Stimulated activated CD4-positive, alpha-beta T cell treated with anti-CD3 and anti-CD28 coated beads, Interleukin-2, amount 100 ng/mL, for 48 hours (primary cell): ENCODE measurements at places on chromosomes 6 and 20.

DNA sequence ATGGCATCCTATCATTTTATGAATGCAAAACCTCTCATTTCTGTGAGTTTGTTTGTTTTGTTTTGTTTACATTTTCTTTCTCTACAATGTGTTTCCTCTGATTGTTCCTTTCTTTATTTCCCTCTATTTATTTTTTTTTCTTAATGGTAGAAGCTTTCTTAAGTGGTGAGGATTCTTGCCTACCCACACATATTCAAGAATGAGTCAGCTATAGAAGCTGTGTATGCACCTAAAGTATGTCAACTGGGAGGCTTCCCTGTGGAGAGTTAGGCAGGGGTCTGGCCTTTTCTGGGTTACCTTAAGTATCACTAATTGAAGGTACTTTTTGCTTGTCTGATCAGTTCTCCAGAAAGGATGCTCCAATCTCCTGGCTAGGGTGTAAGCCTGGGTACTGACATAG is 354.0 kb downstream of the ESR1 start:
- no peak for DNase-seq

DNA sequence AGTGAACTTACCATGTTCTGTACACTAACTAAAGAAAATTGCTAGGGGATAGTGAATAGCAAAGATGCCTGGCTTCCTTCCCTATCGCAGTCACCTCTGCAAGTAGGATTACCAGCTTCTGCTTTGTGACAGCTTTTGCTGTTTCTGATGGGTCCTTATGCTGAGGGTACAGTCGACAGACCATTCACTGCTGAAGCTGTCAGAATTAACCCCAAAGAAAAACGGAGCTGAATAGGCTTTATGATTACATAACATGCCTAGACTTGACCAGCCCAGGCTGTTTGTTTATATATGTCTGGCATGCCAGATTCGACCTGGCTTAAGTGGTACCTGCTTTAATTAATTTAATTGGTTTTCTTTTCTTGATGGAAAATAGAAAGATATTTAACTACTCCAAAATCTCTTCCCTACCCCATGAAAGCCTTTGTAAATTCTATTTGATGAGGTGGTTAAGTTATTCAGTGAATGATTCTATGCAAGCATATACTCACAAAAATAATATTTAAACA is 21.7 kb upstream of the PRELID3B start:
- no peak for DNase-seq

- DNase-seq: no peak
Measured at GRCh38 chr6:21900730-21901129, 307.2 kb downstream of the SOX4 start.

- DNase-seq: no peak
Measured at GRCh38 chr20:18919996-18920395, 106.4 kb downstream of the SCP2D1 start.

DNA sequence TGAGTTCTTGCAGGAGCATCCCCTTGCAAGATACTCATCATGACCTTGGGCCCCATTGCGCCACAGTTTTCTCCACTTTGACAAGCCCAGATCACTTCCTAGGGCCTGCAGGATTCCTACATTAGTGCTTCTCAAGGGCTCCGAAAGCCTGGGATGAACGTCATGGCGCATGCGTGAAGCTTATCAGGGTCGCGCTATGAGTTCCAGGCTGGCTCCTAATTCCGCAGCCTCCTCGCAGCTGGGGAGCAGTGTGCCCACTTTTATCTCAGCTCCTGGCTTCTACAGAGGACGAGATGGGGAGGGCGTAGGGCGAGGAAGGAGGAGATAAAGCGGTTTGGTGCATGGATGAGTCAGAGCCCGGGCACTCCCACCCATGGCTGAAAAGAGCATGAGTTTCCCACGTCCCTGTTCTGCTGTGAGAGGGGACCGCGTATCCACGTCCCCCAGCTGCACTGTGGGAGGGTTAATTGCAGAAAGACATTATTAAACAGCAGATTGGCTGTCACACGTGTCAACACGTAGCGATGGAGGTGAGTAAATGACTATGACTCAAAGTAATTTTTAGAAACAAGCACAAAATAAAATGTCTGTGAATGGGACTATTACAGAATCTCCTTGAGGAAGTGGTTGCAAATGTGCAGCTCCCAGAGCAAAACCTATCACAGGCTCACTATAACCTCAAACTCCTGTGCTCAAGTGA is 72.9 kb upstream of the DSP start:
- DNase-seq: no peak

- no peak for DNase-seq
Measured at GRCh38 chr20:62774762-62775161, 21.5 kb upstream of the MRGBP start.

DNA sequence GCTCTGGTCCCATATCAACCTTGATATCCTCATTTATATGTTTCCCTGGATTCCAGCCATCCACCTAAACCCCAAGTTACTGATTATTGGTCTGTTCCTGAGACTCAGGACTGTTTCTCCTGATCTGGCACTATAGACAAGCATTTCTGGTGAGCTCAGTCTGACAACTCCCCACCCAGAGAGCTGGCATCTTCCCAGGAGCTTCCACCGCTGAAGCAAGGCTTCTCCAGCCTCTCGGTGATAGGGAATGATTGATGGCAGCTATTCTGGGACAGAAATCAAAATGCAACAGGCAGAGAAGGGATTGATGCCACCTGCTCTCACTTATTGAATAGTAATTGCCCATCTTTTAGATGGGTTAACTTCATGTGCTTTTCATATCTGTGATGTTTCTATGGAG is 169.7 kb upstream of the GGTLC1 start:
- DNase-seq: no peak

DNA sequence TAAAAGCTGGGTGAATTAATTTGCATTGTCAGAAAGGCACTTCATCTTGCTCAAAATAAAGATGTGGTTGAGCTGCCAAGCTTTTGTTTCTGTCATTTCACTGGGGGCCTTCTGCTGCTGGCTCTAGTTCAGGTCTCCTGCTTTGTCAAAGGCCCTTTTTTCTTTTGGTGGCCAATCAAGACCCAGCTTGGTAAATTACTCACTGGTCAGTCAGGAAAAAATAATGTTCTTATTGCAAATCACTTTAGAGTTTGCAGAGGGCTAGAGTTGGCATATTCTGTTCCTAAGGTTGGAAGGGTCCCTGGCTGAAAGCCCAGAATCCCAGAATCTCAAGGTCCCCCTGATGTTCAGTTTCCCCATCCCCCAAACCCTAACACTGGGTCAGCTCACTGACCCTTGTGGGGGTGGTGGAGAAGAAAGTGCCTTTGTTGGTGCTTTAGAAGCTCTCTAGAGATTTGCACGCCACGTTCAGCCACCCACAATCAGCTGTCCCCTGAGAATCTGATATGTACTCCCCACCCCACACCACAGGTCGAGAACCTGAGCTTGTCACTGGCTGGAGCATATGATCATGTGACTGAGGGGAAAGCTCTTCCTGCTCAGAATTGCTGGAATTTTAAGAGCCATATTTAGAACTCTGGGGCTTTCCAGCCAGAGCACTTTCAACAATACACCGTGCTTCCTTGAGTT is 21.7 kb upstream of the BNIP5 start:
- no peak for DNase-seq

GRCh38 chr6:112307707-112308106 is 39.4 kb upstream of the RFPL4B start:
- DNase-seq: no peak

DNA sequence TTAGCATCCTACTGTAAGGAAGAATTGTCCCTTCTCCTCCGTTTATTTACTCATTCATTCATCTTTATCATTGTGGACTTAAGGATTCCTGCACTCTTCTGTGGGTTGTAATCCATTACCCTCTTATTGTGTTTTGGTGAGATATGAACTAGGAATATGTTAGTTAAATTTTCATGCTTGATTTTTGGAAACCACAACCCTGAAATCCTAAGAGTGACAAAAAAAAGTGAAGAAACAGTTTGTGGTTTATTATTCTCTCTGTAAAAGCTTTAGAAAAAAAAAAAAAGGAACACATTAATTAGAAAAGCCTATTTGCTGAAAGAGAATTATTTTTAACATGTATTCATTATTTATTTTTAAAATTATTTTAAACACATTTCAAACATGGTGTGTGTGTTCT is 36.7 kb upstream of the INSM1 start:
- no peak for DNase-seq

GRCh38 chr20:35345189-35345588 is 53.0 kb upstream of the FAM83C start:
- no peak for DNase-seq

DNA sequence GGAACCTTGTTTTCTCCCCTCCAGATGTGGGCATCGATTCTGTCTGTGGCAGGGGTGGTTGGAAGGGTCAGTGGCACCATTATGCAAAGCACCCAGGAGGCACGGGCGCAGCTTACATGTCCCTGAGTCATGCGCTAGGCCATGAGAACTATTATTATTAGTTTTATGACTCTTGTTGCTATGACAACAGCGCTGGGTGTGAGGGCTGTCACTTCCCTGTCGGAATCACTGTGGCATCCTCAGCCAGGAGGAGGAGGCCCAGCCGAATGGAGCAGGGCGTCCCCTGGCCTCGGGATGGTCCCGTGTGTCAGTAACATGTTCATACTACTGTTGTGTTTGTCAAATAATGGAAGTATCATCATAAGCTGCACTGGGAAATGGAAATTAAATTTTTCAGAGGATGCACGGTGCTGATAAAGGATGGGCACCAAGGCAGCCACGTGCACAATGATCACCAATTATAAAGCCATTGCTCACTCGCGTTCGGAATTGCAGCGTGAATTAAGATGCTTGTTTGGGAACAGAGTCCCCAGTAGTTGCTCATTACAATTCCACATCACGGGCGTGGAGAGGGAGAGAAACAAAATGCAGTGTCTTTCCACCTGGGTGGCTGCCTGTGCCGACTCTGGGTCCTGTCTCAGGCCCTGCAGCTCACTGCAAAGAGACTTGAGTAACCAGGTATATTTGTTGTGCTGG is 247.9 kb downstream of the CDH4 start:
- DNase-seq: no peak

DNA sequence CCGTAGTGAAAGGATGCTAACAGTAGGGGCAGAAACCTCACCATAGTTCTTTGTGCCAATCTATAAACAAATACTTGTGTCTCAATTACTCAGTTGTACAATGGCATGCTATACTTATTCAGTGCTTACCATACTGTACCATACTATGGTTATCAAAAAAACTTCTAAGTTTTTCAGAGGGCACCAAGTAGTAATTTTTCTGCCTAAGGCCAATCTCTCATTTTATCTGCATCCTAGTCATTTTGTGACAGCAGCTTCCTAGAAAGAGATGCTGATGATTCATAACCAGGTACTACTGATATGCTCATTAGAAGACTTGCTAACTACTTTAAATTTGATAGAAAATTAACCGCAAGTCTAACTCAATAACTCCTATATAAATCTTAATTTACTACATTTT is 42.9 kb downstream of the TMEM244 start:
- no peak for DNase-seq

DNA sequence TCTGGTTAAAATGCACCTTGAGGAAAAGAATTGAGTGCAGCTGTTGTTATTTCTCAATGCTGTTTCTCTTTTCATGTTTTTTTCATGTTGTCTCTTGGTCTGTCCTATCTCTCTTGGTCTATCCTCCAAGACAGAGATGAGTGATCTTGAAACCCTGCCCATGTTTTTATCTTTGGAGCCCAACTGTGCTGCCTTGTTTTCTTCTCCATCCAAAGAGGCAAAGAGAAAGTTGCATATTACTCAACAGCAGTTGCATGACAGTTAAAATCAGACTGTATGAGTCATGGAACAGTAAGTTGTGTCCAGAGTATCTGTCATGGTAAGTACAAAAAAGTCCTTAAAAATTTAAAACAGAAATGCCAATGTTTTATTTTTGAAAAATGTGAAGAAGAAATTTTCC is 26.2 kb downstream of the BCAS1 start:
- no peak for DNase-seq

DNA sequence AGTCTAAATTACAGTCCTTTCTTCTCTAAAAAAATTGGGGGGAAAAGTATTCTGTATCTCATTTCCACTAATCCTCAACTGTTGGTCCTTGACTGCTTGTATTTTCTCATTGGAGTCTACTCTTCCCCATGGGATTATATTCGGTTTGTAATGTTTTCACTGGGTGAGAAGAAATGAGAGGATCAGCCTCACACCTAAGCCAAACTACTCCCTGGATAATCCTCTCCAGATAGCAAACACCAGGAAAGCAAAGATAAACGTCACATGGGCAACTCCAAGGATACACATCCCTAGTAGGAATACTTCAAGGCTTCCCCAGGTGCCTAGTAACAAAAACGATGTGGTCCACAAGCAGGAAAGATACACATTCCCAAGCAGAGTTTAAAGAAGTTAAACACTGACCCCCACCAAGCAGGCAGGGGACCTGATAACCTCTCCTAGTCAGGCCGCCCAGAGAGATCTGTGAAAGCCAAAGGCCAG is 53.9 kb upstream of the SOX4 start:
- no peak for DNase-seq

DNA sequence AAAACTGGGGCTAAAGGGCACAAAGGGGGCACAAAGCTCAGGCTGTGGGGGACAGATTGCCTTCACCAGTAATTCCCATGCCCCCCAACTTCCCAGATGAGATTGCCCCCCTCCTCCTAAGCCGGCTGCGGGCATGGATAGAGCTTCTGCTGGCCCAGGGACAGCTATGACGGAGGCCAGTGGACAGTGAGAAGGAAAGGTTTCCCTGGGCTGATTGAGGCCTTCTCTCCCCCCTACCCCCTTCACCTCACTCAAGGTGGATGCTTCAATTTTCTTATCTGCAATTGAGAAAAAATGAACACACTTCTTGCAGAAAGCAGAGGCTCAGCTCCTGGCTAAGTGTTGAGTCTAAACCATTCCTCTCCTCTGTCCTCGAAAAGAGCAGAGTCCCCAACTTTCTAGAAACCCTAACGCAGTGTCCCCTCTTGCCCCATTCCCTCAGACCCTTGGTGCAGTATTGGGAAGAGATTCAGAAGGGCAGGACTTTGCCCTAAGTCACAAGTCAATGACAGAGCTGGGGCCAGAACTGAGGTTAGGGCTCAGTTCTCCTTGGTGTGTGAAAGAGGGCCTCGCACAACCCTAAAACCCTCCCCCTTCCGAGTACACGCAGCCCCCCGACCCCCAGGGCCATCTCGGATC is 808 bp downstream of the SDC4 start:
- DNase-seq: no peak

GRCh38 chr6:25107218-25107617 is 171.5 kb upstream of the RIPOR2 start:
- no peak for DNase-seq

DNA sequence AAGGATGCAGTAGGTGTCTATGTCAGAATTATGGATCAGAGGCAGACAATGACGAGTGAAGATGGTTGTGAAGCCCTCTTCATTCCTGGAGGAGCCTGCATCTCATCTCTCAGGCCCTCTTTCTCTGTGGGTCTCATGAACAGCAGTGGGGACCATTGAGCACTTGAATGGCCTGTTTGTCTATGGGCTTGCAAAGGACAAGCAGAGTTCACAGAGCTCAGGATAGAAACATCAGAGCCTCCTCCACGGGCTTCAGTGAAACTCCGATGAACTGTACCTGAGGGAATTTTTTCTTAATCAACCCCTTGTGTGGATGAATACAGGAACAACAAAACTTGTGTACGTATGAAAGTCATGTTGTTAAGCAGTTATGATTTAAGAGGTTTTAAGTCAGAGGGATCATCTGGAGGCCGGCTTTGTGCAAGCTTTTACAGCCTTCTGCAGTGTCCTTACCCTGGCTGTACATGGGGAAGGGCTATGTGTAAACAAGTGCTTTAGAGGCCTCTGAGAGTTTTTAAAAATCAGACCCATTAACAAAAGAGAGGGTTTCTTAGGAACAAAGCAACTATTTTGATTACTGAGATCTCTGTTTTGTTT is 29.7 kb upstream of the PI16 start:
- no peak for DNase-seq

GRCh38 chr20:1920826-1921225 is 25.6 kb downstream of the SIRPA start:
- DNase-seq: no peak

- no peak for DNase-seq
Measured at GRCh38 chr6:166726201-166726600, 99.2 kb upstream of the RPS6KA2 start.
